Skeletal muscle tissue (tissue), 5 donors: ENCODE measurements at places on chromosomes 7 and 10. TPM values are rescaled to one million over a fixed set of nuclear protein-coding genes. Genes with fewer than 3 reads are reported as not detected.

Gene KEL
- 3.1 TPM for total RNA-seq

Gene SGCE
- total RNA-seq, result 184 TPM

Gene PNLIP
- total RNA-seq, result 1.0 TPM

Gene LRRTM3
- total RNA-seq, result 1.0 TPM

Gene ALOX5
- total RNA-seq, result 3.1 TPM

Gene PDE6C
- total RNA-seq, result not detected

Gene SAMD9L
- total RNA-seq, result 4.2 TPM

Gene SUGCT
- total RNA-seq, result 12.0 TPM

Gene CCDC172
- total RNA-seq, result not detected

Gene CFAP46
- total RNA-seq, result not detected

Gene RARRES2
- total RNA-seq, result 54.3 TPM

Gene NPC1L1
- total RNA-seq, result not detected

Gene OR2A12
- total RNA-seq, result not detected

Gene PGAM2
- total RNA-seq, result 618 TPM

Gene FRMD4A
- total RNA-seq, result 19.3 TPM

Gene STK32C
- total RNA-seq, result 8.4 TPM

Gene FOXK1
- 17.2 TPM for total RNA-seq

Gene AP3M1
- 22.4 TPM for total RNA-seq

Gene TCAF2
- total RNA-seq, result 2.1 TPM

Gene DPP6
- 4.2 TPM for total RNA-seq

Gene TAS2R41
- not detected for total RNA-seq

Gene HABP2
- under 0.01 TPM for total RNA-seq

Gene GRID1
- 2.1 TPM for total RNA-seq

Gene EDRF1
- 22.4 TPM for total RNA-seq

Gene INMT
- 35.5 TPM for total RNA-seq

Gene ACTL6B
- total RNA-seq, result not detected

Gene ECHS1
- 76.7 TPM for total RNA-seq

Gene AS3MT
- total RNA-seq, result 6.8 TPM

Gene ASB10
- total RNA-seq, result 3.7 TPM

Gene MCM10
- 4.2 TPM for total RNA-seq

Gene CNPY1
- 0.52 TPM for total RNA-seq
